H4 (cell line): ENCODE measurements at places on chromosomes 12 and 14. TPM values are rescaled to one million over a fixed set of nuclear protein-coding genes. Genes with fewer than 3 reads are reported as not detected.

- DNase-seq = no peak
Observed at GRCh38 chr12:8779281-8779680, 43.1 kb upstream of the A2ML1 start.

- no peak for DNase-seq
Observed at GRCh38 chr12:131603106-131603938, 107.6 kb upstream of the SFSWAP start.

CABP1 gene
- total RNA-seq = not detected in 2 replicates

TRPV4 gene
- 0.02 TPM in 1 of 2 replicates, not detected in the other for total RNA-seq

DNA sequence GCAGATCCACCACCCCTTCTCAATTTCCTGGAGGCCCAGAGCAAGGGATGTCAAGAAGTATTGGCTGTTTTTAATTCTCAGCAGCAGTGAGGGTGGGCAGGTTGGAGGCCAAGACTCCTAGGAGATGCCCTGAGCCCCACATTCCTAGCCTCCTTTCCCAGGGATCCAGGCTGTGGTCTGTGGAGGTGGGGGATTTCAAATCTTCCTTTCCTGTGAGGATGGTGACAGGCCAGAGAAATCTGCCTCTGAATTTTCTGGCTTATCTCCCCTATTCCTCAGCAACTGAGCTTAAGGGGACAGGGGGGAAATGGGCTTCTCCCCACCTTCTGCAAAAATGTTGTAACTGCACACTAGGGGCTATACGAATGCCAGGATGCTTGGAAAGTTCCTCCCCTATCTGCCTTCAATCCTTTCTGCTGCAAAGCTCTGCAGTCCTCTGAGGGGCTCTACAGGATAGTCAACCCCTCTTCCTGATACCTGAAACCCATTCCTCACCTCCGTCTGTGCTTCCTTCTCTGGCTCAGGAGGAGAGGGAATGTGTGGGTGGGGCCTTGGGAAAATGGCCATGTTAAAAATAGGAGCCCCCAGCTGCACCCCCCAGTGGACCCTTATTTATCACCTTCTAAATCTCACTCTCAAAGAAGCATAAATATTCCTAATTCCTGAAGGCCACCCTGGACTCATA, 6.6 kb downstream of the GPR84 start:
- no peak for DNase-seq

DNA sequence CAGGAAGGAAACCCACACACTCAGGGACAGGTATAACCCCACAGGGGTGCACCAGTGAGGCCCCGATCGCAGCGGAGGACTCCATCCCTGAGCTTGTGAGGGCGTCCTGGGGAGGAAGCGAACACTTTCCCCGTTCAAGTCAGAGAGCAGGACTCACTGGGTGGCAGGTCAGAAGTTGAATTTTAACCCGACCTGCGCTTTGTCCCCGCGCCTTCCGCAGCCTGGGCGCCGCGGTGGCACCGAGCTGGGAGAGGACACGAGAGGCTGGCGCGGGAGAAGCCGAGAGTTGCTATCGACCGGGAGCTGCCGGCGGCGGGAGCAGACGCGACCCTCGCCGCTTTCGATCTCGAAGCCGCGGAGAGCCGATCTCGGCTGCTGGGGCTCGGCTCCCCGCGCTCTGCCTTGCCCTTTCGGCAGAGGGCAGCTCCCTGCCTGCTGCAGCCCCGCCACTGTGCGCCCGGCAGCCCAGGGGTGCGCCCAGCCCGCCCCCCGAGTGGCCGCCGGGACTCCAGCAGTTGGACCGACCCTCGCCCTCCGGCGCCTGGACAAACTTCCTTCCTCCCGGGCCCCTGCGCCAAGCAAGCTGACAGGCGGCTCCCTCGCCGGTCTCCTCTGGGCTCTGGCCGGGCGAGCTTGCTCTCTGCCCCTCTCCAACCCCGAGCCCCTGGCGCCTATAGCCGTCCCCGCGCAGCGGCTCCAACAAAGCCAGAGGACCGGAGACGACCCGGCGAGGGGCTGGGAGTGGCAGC, 918 bp downstream of the LIN7A start:
- peak; percentile 7 for DNase-seq

MIP gene
- 0.17 TPM in 1 of 2 replicates, not detected in the other for total RNA-seq

GRCh38 chr14:29444805-29445204, 482.8 kb downstream of the PRKD1 start:
- DNase-seq = no peak

TMEM229B gene
- total RNA-seq = 4.9 and 5.7 TPM in 2 replicates

DNA sequence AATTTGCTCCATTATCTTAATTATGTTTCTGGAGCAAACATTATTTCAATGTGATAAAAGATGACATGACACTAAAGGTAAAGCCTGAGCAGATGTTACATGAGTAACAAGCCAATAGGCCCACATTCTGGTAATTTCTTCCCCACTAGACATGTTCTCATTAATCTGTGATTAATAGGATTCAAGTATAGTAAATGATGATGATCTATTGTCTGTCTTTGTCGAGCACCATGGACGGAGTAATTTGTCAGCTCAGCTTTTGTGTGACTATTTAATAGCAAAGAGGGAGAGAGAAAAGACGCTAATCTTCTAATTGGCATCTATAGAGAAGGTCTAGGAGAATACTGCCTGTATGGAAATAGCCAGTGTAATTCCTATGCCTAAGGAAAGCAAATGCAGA, 62.2 kb upstream of the INSM2 start:
- no peak for DNase-seq
